ENCODE measurements at places on chromosomes 2 and 18.

DNA sequence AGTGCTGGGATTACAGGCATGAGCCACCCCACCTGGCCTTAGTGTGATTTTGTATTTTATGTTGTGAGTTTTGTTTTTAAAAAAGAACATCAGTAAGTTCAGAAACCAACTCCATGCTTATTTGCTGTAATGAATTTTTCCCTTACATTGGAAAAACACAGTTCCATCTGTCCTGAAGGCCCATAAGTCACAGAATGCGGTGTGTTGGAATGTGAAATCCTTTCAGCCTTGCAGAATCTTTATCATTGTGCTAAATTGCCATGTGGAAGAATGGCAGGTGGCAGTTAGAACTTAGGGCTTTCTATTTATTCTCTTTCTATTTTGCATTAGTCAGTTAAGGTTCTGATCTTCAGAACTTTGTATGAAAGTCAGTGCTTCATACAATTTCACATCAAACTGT, 52.6 kb downstream of the NEDD4L start:
- DNase-seq: no peak

GRCh38 chr2:176126929-176127773, 2.4 kb upstream of the HOXD8 start:
- peak; percentile 81 for DNase-seq

- no peak for DNase-seq
Measured at GRCh38 chr18:76373297-76373696, 121.7 kb downstream of the ZNF516 start.

DNA sequence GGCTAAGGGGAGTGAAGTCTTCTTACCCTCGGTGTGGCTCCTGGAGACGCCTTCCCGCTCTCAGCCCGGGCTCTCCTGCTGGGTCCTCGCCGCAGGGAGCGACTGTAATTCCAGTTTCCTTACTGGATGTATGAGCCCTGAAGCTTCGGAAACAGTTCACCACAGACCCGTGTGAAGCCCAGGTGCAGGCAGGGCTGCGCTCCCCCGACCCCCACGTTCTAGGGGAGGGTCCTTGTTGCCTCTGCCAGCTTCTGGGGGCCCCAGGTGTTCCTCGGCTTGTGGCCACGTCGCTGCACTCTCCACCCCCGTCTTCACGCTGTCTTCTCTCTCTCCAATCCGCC, 5.1 kb upstream of the ASB1 start:
- DNase-seq: no peak

DNA sequence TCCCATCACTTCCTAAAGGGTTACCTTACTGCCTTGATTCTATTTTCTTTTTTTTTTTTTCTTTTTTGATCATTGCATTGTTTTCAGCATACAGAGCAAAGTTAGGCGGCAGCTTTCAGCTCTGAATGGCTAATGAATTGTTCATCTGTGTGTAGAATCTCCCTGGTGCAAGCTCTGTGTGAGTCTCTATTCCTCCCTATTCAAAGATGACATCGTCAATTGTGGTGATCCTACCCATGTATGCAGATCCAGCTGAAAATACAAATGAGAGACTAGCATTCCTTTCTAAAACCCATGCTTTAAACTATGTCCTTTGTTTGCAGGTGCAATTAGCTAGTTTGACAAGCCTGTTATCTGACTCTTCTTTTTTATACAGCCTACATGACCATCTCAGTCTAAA, 539.0 kb downstream of the ARHGAP15 start:
- no peak for DNase-seq

DNA sequence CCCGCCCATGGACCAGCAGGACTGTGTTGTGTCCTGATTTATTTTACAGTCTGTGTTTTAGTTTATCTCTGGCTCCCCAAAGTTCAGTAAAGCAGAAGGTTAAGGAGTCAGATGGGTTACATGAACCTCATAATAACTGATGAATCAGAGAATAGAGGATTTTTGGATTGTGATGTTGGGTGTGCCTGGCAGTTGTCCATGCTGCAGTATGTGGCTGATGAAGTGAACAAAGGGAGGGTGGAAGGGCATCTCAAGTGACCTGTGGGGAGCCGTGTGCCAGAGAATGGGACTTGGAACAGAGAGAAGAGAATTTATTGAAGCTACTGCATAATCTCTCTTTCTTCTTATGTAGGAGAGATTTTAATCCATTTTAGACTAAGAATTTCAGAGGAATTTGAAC, 145.5 kb downstream of the MAP4K4 start:
- DNase-seq: no peak

- DNase-seq: no peak
Measured at GRCh38 chr2:109720380-109721106, 73.6 kb upstream of the RGPD5 start.

- no peak for DNase-seq
Measured at GRCh38 chr2:216873573-216873972, 13.7 kb upstream of the TNP1 start.

DNA sequence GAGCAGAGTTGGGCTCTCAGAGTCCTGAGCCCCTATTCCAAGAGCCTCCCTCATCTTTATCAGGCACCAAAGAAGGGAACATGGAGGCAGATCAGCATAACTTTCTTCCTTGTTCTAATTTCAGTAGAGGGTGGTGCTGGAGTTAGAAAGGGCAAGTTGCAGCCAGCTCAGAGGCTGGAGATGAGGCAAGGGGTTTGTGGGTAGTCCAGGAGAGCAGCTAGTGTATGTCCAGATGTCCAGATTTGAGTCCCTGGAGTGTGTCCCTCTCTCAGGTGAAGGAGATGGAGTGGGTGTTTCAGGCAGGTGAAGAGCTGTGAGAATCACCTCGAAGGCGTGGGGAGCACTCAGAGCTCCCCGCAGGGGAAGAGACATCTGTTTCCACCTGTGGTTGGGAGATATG, 478 bp upstream of the PRKAG3 start:
- DNase-seq: no peak

GRCh38 chr2:235168174-235168979, 216.6 kb downstream of the SH3BP4 start:
- DNase-seq: no peak

GRCh38 chr2:171044416-171044815, 115.4 kb downstream of the GORASP2 start:
- DNase-seq: peak; percentile 10

DNA sequence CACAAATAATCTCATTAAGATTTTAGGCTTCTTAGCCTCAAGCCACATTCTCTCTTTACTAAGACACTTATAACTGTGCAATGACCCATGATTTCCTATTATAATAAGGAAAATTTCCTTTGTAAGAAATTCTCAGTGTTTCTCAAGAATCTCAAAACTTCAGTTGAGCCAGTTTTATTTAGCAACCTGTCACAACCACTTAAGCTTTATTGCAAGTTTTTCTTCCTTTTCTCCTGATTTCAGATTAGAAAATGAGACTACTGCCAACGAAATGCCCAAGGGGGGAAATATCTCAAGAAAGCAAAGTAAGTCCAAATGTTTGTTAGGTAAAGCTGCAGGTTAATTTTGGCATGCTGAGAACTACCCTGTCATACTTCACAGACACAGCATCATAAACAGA, 178.5 kb downstream of the THADA start:
- no peak for DNase-seq

DNA sequence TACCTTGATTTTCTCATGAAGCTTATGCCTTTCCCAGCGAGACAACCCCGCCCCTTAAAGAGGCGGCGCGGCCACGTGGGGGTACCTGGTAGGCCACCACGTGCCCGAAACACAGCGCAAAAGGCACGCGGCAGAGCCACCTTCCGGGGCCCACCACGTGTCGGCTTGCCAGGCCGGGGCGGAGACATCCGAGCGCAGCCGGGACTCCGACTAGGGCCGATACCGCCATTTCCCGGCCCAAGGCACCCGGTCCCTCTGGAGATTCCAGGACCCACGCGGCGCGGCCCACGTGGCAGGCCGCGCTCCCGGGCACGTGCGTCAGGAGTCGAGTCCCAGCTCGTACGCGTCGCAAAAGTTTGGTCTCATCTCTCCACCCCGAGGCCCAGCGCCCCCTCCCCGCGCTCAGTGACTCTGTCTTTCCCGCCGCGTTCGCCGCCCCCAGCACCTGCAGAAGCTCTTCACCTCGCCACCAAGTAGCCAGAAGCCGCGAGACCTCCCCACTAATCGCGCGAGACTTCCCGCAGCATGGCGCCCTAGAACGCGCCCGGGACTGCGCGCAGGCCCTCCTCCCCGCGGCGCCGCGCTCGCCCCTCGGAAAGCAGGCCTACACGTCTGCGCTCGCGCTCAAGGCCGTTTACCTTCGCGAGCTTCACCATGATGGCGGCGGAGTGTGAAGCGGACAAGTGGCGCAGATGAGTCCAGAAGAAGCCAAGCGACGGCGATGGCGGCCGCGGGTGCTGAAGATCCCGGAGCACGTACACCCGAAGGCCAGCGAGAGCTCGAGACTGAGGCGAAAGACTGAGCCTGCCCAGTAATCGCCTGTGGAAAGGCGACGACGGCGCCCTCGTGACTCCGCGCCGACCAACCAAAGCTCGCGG, at the start of gene NCL:
NCL (minus strand) TSS at position 787 of the 878 bp plus-strand sequence; CDS start at position 656, 131 bp downstream.
- peak; percentile 92 for DNase-seq

DNA sequence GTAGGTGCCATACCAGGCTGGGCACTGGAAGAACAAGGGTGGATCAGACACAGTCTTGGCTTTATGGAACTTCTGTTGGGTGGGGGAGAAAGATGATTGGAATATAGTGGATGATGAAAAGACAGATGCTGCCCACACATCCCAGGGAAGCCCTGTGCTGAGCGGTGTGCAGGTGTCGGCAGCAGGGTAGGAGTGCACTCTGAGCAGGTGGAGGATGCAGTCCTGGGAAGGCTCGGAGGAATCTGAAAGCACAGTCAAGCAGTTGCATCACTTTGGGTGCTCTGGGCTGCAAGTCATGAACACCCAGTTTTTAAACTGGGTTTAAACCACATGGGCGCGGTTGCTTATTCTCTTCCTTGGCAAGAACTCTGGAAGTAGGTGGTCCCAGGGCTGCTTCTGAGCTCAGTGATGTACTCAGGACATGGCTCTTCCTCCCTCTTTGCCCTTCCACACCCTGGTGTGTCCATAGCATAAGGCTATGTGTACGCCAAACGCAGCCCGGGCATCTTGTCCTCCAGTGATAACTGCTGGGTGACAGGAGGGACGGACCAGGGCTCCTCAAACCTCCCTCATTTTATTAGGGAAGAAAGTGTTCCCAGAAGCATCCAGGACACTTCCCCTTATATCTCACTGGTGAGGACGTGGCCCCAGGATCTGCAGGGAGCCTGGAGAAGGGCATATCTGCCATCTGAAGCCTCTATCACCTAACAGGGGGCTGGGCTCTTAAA, 84.0 kb downstream of the SH3RF3 start:
- DNase-seq: no peak

DNA sequence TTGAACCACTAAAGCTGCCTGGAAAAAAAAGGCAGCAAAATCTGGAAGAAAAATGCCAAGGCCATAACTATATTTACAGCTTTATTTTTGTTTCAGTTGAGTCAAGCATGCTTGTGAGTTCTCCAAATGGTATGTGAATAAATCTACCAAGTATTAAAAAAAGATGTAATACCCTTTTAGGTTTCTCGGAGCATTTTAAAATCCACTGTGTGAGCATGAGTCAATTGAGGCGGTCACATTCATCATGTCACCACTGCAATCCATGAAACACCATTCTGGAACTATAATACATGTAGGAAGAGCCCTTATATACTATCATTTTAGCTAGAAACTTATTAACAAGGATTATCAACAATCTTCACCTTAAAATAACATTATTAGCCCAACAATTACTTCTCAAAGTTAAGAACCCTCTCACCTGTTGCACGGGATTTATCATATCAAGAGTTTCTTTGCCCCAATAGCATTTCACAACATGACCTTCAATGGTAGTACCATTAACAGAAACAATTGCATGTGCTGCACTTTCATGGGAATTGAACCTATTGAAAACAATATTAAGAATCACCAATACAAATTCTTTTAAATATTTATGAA, 24.2 kb upstream of the C2orf42 start:
- no peak for DNase-seq

DNA sequence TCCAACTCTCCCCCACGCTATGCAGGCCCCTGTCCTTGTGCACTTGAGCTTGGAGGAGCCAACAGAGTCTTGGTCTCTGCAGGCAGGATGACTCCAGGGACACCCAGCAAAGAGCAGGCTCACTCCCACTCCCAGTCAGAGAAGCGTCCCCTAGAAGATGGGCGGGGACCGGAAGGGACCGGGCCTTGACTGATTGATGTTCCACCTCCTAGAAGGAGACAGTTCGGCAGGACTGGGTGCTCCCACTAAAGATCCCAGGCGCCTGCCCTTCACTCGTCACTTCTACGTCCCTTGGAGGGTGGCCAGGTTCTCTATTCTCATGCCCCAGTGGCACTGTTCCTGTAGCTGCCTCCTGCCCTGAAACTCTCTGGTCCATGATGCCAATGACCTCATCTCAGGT, 3.2 kb upstream of the SP100 start:
- no peak for DNase-seq

- DNase-seq: peak; percentile 76
Measured at GRCh38 chr2:170361090-170361936, 183.4 kb downstream of the MYO3B start.

DNA sequence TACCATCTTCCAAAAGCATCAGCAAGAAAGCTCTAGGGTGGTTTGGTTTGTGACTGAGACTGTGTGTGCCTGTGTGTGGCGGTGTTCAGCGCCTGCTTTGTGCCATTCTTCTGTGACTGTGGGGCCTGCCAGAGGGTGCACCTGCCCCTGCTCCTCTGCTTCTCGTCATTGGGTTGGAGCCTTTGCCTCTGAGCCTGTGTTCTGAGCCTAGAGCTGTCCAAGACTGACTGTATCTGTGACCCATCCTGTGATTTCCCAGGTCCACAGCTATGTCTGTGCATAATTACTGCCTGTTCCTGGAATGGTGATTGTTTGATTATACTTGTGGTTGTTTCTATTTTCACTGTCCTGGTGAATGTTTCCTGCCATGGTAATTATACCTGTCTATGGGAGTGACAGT, 57.1 kb upstream of the KLHL29 start:
- DNase-seq: no peak

- DNase-seq: no peak
Measured at GRCh38 chr18:8627107-8627472, 17.9 kb downstream of the RAB12 start.

GRCh38 chr2:127142663-127143630, 36.0 kb upstream of the BIN1 start:
- no peak for DNase-seq

GRCh38 chr2:239327536-239328350, 73.1 kb downstream of the HDAC4 start:
- DNase-seq: peak; percentile 49

DNA sequence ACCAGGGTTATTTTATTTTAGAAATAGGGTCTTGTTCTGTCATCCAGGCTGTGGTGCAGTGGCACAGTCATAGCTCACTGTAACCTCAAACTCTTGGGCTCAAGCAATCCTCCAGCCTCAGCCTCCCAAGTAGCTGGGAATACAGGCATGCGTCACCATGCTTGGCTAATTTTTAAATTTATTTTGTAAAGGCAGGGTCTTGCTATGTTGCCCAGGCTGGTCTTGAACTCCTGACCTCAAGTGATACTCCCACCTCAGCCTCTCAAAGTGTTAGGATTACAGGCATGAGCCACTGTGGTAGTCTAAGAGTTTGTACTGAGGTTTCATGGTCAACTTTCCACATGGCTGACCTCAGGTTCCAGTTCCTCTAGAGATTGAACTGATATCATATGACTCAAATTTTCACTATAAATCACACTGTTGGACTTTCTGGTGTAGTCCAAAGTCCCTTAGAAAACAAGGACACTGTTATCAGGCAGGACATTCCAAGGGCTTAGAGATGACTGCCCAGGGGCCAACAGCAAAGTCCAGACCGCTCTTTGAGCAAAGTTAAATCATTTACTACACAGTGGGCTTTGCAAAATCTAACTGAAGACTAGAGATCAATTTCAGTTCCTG, 82.0 kb upstream of the MEX3C start:
- DNase-seq: no peak
